ENCODE measurements at places on chromosomes 1 and 21. TPM values are rescaled to one million over a fixed set of nuclear protein-coding genes. Genes with fewer than 3 reads are reported as not detected.

DNA sequence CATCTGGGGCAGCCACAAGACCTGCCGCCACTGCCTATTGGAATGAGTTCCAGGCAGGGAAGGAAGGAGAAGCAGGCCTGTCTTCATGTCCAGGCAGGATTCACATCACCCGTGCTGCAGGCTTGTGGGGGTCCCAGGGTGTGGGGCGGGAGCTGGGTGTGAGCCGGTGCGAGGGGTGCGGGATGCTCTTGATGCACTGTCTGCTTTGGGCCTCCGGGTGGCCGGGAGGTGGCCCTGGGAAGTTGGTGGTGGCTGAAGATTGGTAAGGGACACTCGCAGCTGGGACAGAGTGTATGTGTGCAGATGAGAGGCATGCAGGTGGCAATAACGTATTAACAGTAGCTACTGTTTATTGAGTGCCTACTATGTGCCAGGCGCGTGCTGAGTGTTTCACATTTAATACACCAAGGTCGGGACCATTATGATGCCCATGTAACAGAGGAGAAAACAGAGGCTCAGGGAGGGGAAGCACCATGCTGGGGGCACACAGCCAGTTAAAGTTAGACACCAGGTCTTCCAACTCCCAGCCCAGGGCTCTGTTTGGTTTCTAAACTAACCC is 3.3 kb downstream of the CROCC start:
- no peak overlapping the region for H3K27ac ChIP-seq
- no peak for DNase-seq
- peaks cover 4% of the 10 kb centered on the region for H3K27me3 ChIP-seq
- peaks cover 15% of the 10 kb centered on the region for H3K4me1 ChIP-seq
- no peaks in the 10 kb centered on the region for H3K36me3 ChIP-seq

- no peaks in the 10 kb centered on the region for H3K36me3 ChIP-seq
- peaks cover 12% of the 10 kb centered on the region for H3K27me3 ChIP-seq
- no peak for DNase-seq
These were observed 126.2 kb upstream of the CD34 start for GRCh38 chr1:208036918-208037766.

- H3K27ac ChIP-seq = peak overlapping the region; percentile 53
- no peaks in the 10 kb centered on the region for H3K27me3 ChIP-seq
- peaks cover 10% of the 10 kb centered on the region for H3K36me3 ChIP-seq
- no peak overlapping the region for H3K4me3 ChIP-seq
These were observed 98.2 kb upstream of the ARTN start for GRCh38 chr1:43835082-43836021.

- DNase-seq = no peak
- no peak overlapping the region for H3K27ac ChIP-seq
- no peaks in the 10 kb centered on the region for H3K36me3 ChIP-seq
- peaks cover 20% of the 10 kb centered on the region for H3K4me1 ChIP-seq
- no peaks in the 10 kb centered on the region for H3K27me3 ChIP-seq
- peak overlapping the region; percentile 24 for H3K4me3 ChIP-seq
These were observed 2.9 kb downstream of the CENPS start for GRCh38 chr1:10432910-10433700.

GRCh38 chr21:42609811-42610210 is 43.6 kb upstream of the PDE9A start:
- no peak overlapping the region for H3K4me3 ChIP-seq
- DNase-seq = peak; percentile 45
- peaks cover 4% of the 10 kb centered on the region for H3K36me3 ChIP-seq

DNA sequence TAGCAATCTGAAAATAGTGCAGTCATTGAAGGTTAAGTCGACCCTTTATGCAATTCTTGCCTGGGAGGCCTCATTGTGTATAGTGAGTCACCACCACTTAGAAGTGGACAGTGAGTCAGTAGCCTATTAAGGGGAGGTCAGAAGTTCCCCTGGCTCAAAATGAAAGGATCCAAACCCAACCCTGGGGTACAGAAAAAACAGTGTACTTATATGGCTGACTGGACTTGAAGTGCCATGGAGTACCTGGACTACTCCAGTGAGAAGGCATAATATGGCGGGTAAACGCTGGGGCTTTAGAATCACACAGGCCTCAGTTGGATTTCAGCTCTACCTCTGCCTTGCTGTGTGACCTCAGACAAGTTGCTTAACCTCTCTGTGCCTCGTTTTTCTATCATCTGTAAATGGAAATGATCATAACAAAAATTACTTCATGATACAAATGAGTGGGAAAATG is 2.2 kb upstream of the BCL9 start:
- no peak overlapping the region for H3K4me3 ChIP-seq
- H3K27me3 ChIP-seq = peaks cover 13% of the 10 kb centered on the region
- H3K27ac ChIP-seq = no peak overlapping the region

- peaks cover 13% of the 10 kb centered on the region for H3K36me3 ChIP-seq
- no peak for DNase-seq
- H3K27me3 ChIP-seq = no peaks in the 10 kb centered on the region
- H3K4me3 ChIP-seq = no peak overlapping the region
- H3K27ac ChIP-seq = no peak overlapping the region
These were observed 21.9 kb upstream of the EPS8L3 start for GRCh38 chr1:109785446-109786111.

GRCh38 chr1:47578721-47579419 is 141.0 kb downstream of the FOXD2 start:
- no peak overlapping the region for H3K4me3 ChIP-seq
- H3K27ac ChIP-seq = no peak overlapping the region
- H3K4me1 ChIP-seq = no peaks in the 10 kb centered on the region
- peaks cover 7% of the 10 kb centered on the region for H3K27me3 ChIP-seq
- DNase-seq = no peak

GRCh38 chr1:34188418-34188817 is 11.7 kb downstream of the C1orf94 start:
- H3K27me3 ChIP-seq = peaks cover 8% of the 10 kb centered on the region
- H3K27ac ChIP-seq = no peak overlapping the region
- no peak for DNase-seq

DNA sequence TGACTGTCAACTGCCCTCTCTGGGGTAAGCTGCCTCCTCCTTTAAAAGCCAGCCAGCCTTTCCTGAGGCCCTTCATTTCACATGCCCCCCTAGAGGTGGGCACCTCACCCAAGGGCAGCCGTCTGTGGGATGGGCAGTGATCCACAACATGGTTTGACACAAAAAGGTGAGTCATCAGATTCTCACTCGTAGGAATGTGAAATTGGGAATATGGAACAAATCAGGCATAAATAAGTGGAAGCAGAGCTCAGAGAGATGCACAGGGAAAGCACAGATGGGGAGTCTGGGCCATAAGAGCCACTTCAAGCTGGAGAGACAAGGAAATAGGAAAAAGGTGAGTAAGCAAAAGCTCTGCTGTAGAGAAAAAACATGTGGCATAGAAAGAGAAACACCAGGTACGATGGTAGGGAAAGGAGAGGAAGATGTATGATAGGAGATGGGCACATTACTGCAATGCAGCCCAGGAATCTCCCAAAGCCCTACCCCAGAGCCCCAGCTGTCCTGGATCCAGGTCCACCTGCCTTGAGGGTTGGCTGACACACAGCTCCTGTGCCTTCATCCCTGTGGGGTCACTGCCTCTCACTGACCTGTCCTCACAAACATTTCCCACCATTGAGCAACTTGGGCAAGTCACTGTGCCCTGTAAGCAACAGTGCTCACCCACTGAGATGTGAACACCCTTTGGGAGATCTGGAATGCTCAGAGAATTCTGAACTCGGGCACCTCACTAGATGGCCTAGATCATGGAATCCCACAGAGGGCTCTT is 86.6 kb downstream of the ASTN1 start:
- H3K27ac ChIP-seq = no peak overlapping the region
- no peaks in the 10 kb centered on the region for H3K4me1 ChIP-seq
- no peaks in the 10 kb centered on the region for H3K36me3 ChIP-seq
- H3K4me3 ChIP-seq = no peak overlapping the region
- DNase-seq = no peak

DNA sequence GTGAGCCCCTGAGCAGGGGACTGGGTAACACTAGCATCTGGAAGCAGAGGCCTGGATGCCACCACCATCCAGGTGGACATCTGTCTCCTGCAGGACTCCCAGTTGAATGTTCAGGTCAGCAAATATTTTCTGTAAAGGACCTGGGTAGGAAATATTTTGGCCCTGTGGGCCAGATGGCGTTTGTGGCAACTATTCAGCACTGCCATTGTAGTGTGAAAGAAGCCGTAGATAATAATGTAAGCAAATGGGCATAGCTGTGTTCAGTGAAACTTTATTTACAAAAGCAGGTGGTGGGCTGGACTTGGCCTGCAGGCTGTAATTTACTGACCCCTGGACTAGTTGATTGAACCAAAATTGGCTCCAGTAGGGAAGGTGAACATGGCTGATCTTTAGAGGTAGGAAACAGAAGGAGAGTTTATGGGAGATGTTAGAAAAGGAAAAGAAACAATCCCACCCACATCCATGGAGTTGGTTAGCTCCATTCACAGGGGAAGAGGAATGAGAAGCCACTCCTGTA is 20.0 kb upstream of the CD101 start:
- no peak overlapping the region for H3K4me3 ChIP-seq
- DNase-seq = no peak
- H3K27ac ChIP-seq = no peak overlapping the region
- no peaks in the 10 kb centered on the region for H3K27me3 ChIP-seq
- H3K4me1 ChIP-seq = peaks cover 19% of the 10 kb centered on the region
- H3K36me3 ChIP-seq = peaks cover 10% of the 10 kb centered on the region

GRCh38 chr1:228983231-228983660 is 248.0 kb downstream of the RHOU start:
- H3K4me1 ChIP-seq = no peaks in the 10 kb centered on the region
- H3K4me3 ChIP-seq = no peak overlapping the region
- no peak overlapping the region for H3K27ac ChIP-seq
- DNase-seq = no peak
- H3K36me3 ChIP-seq = no peaks in the 10 kb centered on the region

DNA sequence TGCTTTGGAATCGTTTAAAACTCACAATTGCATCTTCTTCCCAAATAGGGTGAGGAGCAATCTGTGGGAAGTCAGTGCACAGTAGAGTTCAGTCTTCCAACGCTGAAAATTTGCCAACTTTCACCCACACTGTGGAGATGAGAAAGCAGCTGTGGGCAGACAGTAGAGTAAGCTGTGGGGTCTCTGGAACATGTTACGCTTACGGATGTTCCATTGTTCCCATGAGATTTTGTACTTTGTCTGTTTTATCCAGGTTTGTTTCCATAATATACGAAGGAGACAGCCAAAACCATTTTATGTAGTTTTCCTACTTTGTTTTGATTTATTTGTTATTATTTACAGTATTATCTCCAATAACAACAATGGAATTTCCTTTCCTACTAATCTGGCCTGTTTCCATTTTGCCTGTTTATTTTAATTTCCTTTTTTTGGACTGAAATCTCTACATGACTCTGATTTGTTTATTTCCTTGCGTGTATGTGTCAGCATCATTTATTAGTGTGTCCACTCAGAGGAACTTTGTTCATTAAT is 65.1 kb upstream of the RGL1 start:
- no peak overlapping the region for H3K4me3 ChIP-seq
- no peaks in the 10 kb centered on the region for H3K27me3 ChIP-seq
- no peaks in the 10 kb centered on the region for H3K4me1 ChIP-seq
- H3K27ac ChIP-seq = no peak overlapping the region

DNA sequence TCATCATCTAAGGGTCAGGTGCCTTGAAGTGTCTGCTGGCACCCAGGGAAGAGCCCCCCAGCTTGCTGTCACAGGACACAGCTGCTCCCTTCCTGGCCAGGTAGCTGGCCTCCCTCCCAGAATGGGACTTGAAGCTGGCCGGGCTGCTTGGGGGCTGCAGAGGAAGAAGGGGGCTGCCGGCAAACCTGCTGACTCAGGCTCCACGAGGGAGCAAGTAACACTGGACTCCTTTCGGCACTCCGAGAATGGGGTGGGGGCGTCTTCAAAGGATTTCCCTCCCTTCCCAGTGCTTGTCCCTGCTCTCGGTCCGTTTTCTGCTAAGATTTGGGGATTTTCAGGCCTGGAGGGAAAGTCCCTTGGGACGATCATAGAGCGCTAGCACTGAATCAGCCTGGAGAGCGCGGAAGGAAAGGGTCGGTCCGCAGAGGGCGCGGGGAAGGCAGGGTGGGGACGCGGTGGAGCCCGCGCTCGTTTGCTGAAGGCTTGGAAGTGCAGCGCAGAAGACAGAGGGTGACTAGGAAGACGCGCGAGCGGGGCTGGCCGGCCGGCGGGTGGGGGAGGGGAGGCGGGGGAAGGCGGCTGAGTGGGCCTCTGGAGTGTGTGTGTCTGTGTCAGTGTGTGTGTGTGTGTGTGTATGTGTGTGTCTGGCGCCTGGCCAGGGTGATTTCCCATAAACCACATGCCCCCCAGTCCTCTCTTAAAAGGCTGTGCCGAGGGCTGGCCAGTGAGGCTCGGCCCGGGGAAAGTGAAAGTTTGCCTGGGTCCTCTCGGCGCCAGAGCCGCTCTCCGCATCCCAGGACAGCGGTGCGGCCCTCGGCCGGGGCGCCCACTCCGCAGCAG is at the start of gene CSF1:
Gene CSF1 (plus strand): TSS at position 727 of the 840 bp plus-strand sequence. CDS start 175 bp downstream, outside the sequence.
- H3K4me1 ChIP-seq = peaks cover 84% of the 10 kb centered on the region
- H3K27me3 ChIP-seq = no peaks in the 10 kb centered on the region
- peak within 1 kb of the TSS; percentile 95 for H3K27ac ChIP-seq
- peaks cover 31% of the 10 kb centered on the region for H3K36me3 ChIP-seq
- DNase-seq = peak; percentile 60
- peak within 1 kb of the TSS; percentile 97 for H3K4me3 ChIP-seq

DNA sequence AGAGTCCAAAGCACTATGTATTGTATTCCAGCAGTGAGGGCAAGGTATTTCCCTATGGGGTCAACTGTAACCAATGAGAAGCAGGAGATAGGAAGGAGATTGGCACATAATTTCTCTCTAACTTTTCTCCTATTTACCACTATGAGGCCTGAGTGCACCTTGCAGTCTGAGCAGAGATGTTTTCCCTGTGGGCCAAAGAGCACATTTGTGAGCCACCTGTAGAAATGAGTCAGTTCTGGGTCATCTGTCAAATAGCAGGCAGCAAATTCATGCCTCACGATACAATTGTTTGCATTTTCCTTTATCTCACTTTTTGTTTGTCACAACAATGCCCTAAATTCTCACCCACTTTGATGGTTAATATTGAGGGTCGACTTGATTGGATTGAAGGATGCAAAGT is 547.2 kb upstream of the NCAM2 start:
- H3K27me3 ChIP-seq = no peaks in the 10 kb centered on the region
- H3K36me3 ChIP-seq = no peaks in the 10 kb centered on the region
- H3K4me1 ChIP-seq = no peaks in the 10 kb centered on the region
- no peak overlapping the region for H3K27ac ChIP-seq
- no peak overlapping the region for H3K4me3 ChIP-seq
- DNase-seq = no peak

DNA sequence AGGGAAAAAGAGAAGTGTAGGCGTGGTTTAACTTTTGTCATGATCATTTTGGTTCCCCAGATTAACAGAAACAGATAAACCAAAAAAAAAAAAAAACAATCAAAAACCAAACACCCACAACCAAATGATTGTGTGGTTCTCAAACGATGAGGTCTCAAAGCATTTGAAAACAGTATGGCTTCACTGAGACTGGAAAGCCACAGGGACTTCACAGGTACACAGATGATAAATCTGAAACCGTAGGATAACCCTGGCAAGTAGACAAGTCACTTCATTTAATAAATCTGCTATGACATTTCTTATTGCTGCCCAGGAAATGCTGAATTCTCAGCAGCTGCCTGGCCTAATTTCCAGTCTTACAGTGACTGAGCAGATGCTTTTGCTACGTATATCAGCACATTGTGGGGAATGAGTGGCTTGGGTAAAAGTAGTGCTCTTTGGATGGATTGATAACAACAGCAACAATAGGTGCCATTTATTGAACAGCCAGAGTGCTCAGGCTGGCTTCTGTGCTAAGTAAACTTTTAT is 6.1 kb downstream of the ST6GALNAC3 start:
- peaks cover 9% of the 10 kb centered on the region for H3K27me3 ChIP-seq
- no peak overlapping the region for H3K4me3 ChIP-seq
- H3K4me1 ChIP-seq = no peaks in the 10 kb centered on the region
- H3K36me3 ChIP-seq = no peaks in the 10 kb centered on the region
- H3K27ac ChIP-seq = no peak overlapping the region

The SCCPDH gene
- total RNA-seq = 24.3 TPM

The PROK1 gene
- total RNA-seq = not detected

The CD160 gene
- not detected for total RNA-seq

The C1orf94 gene
- total RNA-seq = not detected
